ENCODE measurements at places on chromosomes 12 and 14.

- no peak for DNase-seq
Observed at GRCh38 chr14:36511981-36512584, 7.9 kb downstream of the NKX2-1 start.

GRCh38 chr12:122584177-122584863, 57.3 kb downstream of the KNTC1 start:
- no peak for DNase-seq

DNA sequence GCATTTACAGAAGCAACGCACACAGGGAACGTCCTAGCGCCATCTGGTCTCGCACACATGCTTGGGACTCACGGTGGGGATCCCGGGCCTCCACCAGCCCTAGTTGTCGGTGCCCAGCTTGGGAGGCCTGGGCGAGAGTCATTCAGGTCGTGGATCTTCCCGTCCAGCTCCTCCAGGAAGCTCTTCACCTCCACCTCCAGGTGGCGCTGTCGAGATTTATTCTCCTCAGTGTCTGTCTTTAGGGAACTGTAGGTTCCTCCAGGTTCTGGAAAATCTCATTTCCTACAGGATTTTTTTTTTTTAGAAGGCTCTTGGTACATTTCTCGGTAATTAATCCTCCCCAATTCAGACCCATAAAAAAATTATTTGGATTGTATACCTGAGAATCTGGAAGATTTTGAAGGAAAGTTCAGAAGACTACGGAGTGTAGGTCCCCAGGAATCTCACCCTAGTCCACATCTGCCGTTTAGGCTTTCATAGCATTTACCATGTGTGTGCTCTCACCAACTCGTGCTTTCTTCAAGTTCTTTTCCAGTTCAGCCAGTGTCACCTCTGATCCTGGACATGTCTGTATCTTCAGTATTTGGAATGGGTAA, 910.0 kb downstream of the TMEM121 start:
- no peak for DNase-seq

DNA sequence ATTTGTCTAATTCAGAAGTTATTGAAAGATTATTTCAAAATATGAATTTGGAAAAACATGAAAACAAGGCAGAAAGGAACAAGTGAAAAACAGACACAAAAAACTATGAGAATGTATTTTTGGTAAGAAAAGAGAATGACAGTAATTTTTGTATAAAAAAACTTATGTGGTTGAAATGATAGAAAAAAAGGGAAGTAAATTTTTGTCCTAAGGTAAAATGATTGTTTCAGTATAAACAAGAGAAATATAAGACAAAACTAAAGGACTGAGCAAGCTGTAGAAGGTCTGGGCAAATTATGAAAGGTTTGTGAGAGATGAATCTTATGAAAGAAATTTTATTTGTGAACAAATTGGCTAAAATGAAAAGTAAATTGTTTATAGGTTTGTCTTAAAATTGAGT, 44.6 kb downstream of the CEP83 start:
- no peak for DNase-seq

DNA sequence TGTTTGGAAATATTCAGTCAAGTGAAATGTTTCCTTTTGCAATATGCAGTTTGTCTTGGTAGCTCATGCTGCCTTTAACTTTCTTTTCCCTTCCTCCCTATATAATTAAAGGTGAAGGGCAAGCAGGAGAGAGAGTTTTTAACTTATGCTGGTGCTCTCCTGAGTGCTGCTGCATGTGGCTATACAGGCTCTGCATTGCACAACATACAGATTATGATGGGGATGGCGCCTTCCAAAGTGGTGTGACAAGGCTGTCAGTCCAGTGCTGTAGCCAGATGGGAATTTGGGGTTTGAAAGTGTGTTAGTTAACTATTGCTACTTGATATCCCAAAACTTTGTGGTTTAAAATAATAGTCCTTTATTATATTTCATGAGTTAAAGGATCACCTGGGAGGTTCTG, 199.0 kb downstream of the ATP23 start:
- DNase-seq, result no peak

DNA sequence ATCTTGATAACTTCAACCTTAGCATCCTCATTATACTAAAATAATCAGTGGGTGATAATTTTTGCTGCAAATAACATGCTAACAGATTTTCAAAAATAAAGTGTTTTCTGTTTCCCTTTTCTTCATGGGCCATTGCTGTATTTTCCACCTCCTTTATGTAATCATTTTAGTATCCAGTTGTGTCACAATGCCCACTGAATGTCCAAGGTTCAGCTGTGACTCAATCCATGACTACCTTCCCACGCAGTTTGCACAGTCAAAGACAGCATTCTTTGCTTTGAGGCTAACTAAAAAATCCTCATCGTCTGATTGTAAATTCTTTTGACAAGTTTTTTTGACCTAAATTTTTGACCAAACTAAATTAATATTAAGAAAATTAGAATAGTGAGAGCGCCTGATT, 474.1 kb downstream of the FLRT2 start:
- DNase-seq, result no peak

DNA sequence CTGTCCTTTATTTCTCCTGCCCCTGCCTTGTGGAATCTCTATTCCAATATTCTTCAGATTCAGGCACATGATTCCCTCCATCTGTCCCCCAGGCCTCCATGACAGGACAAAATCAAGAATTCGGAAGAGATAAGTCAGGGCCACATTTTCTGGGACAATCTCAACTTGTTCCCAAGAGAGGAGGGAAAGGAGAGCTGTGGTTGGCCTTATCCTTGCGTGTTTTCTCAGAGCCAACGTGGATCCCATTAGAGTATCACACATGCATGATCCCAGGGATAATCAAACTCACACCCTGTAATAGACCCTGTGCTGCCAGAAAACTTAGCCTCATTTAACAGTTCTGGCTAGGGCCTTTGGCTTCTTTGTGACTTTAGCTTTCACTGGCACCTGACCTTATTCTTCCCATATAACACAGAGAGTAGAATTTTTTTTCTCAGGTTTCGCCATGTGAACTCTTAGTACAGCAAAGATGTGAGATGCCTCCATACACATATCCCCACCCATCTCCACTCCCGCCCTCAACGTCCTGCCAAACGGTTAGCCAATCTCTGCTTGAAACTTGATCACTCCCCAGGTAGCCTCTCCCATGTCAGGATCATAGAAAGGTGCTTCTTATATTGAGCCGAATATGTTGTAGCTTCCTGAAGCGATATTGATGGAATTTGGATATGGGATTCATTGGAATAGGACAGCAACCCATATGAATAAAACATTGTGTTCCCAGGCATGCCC, 6.7 kb upstream of the KRT1 start:
- DNase-seq, result no peak

- no peak for DNase-seq
Observed at GRCh38 chr12:8082808-8083100, 680 bp downstream of the NECAP1 start.

GRCh38 chr14:83300476-83301064, 1766.9 kb upstream of the SEL1L start:
- DNase-seq, result no peak

GRCh38 chr12:65643595-65644386, 180.5 kb upstream of the HMGA2 start:
- DNase-seq, result no peak

GRCh38 chr12:52370926-52371608, 3.8 kb upstream of the KRT85 start:
- DNase-seq, result peak; percentile 23

DNA sequence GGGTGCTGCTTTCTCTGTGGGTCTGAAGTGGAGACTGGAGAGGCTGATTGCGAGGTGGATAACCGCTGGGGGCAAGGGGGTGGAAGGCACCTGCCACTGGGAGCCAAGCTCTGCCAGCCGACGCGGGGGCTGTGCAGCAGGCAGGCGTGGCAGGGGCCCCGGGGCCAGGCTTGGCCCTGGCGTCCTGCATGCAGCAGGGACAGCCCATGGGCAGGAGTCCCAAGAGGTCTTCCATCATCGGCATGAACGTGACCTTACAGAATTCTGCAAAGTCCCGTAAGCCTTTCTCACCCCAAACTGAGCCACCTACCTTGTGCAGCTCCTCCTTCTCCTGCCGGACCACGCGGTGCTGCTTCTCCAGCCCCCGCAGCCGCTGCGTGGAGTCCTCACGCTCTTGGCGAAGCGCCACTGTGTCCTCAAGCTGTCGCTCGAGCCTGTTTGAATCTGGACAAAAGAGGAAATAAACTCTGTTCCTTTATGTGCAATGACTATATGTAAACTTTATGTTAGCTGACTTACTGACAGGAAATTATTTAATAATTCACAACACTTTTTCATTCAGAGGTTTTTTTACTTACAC, 51.3 kb downstream of the AMN start:
- no peak for DNase-seq

DNA sequence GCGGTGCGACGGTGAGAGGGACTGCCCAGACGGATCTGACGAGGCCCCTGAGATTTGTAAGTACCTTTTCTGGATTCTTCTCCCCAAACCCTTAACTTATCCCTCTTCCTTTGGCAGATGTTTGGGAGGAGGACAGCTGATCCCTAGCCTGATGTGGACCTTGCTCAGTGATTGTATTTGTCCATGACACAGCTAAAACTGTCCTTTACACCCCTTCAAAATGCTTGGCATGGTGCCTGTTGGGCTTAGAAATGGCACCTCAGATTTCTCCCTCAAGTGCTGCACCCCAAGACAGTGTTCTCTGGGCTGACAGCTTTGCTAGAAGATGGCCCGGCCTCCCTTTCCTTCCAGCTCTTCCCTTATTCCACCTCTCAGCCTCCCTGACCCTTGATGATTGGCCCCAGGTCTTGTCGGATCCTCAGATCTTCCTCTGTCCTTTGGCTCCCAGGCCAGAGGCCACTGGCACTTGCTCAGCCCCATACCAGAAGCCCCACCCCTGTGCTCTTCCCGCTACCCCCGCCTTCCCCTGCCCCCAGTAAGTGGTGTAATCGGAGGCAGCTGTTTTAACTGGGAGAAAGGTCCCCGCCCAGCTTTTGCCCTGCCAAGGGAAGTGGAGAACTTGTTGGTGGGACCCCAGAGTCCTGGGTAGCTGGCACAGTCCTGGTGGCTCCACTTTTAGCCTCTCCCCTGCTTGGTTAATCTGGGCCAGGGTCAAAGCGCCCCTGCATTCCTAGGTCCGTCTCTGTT, 8.7 kb downstream of the LRP1-AS start:
- no peak for DNase-seq

- DNase-seq, result no peak
Observed at GRCh38 chr14:38948171-38948570, 154.9 kb downstream of the SEC23A start.

DNA sequence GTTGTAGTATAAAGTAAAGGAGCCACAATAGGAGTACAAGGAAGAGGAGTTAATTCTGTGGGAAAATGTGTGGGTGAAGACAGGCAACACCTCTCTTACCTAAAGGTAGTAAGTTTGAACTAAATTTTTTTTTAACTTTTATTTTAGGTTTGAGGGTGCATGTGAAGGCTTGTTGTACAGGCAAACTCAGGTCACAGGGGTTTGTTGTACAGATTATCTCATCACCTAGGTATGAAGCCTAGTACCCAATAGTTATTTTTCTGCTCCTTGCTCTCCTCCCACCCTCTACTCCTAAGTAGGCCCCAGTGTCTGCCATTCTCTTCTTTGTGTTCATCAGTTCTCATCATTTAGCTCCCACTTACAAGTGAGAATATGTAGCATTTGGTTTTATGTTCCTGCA, 70.5 kb downstream of the DNAI7 start:
- DNase-seq, result no peak

DNA sequence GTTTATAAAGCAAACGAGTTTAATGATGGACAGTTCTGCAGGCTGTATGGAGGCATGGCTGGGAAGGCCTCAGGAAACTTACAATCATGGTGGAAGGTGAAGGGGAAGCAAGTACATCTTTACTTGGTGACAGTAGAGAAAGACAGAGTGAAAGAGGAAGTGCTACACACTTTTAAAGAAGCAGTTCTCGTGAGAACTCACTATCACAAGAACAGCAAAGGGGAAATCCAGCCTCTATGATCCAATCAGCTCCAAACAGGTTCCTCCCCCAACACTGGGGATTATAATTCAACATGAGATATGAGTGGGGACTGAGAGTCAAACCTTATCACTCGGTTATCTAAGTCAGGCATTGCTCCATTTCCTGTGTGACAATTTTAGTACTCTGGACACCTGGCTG, 189.9 kb upstream of the CNTN1 start:
- DNase-seq, result no peak

GRCh38 chr14:88518592-88519512, 36.0 kb downstream of the PTPN21 start:
- DNase-seq, result peak; percentile 11

DNA sequence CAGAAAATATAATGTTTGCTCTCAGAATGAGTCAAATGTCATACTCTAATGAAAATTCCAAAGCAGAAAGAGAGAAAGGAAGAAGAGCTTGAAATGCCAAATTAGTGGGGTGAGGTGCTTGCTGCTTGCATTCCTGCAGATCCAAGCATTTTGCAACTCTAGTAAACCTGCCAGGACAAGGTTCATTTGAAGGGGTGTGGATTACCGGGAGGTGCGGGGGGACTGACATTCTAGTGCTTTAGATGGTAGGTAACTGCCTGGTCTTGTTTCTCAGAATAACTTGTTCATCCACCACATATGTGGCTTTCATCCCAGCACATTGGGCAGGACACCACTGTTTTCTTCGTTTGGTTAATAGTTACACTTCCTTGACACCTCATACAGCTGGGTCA, 144.4 kb downstream of the AKAP6 start:
- DNase-seq, result no peak

DNA sequence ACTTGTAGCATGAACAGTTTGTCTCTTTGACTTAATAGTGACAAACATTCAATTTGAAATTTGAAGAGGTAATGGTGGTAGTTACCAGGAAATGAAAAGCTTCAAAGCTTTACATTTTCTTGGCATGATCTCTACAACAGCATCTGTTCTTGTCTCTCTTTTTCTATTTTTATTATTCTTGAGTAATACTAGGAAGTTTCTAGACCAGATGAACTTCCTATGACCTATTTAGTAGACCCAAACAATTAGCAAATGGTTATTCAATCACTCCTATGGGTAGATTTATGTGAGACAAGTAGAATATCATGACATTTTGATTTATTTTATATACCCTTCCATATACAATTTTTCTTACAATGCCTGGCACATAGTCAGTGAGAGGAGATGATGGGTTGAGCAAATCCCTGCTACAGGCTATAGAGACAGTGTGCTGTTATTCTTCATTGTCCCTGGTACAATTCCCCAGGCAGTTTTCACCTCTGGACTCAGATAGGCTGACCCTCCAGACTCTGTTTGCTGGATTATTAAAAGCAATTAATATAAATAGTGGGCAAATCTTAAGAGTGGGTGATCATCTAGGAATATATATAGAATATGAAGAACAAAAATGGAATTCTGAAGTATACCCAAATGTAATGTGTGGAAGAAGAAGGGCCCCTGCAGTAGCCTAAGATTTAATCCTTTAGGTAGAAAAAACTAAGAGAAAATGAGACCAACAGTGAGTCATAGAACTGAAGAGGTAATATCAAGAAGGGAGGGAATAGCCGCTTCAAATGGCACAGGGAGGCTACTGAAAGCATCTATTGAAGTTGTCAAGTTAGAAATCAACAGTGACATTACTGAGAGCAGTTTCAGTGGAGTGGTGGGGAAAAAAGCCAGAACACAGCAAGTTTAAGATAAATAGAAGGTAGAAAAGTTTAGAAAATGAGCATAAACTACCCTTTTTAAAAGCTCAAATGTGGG, 512.0 kb downstream of the FOXG1 start:
- no peak for DNase-seq

GRCh38 chr12:53091756-53092155, 5.7 kb upstream of the IGFBP6 start:
- DNase-seq, result no peak

All from amniotic stem cell (primary cell).